GM18507 (cell line): ENCODE measurements at places on chromosomes 7 and 10.

DNA sequence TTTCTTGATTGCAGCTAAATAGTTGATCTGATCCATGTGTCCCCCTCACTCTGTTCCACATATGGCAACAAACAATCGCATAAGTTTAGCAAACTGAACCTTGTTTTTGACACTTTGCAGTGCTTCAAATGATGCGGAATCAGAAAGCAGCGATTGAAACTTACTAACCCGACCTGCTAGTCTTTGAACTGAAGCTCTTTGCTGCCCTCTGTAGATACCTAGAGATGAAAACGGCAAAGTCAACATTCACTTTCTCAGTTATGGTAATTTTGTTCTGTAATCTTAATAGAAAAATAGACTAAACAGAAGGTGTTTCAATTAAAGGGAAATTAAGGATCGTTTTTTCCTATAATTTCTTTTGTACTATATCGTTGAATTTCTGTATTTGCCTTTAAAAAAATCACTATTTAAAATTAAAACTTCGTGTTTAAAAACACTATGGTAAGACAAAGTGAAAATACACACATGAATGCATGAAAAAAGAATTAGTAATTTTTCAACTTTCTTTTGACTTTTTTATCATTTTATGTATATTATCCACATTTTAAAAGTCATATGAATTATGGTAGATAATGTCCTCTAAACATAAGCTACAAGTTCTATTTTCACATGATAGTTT, 276.5 kb downstream of the MAGI2 start:
- no peak for DNase-seq

GRCh38 chr7:45026984-45027773, 27.2 kb downstream of the CCM2 start:
- DNase-seq: no peak

- DNase-seq: no peak
Observed at GRCh38 chr7:589781-590575, 70.3 kb upstream of the PDGFA start.

DNA sequence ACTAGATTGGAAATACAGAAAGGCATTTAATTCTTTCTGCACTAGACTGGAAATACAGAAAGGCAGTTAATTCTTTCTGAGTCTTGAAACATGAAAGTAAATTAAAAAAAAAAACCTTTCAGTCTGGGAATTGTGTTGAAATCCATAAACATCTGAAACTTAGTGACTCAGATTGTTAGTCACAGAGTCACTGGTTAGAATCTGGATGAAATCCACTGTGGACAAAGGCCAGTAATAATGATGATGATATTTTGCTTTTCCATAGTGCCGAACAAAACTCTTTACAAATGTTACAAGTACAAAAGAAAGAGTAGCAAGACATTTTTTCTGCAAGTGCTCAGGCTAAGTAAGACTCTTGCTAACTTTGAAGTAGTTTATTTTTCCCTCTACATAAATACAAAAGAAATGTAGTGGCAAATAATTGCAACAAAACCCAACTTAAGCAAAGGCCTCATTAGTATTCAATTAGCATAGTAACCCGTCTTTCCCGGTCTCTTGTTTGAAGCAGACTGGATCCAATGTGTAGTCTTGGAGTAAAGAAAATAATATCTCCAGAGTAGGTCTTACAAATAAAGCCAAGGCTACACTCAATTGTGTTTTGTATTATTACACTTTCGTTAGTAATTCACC, 5.8 kb upstream of the PRTFDC1 start:
- DNase-seq: no peak

DNA sequence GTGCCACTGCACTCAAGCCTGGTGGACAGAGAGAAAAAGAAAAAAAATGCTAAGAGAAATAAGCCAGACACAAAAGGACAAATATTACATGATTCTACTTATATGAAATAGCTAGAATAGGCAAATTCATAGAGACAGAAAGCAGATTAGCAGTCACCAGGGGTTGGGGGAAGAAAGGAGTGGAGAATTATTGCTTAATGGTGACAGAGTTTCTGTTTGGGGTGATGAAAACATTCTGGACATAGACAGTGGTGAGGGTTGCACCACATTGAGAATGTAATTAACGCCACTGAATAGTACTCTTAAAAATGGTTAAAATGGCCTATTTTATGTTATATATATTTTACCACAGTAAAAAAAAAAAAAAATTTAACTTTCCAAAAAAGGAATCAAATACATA, 6.4 kb upstream of the NT5C2 start:
- DNase-seq: no peak

GRCh38 chr10:75911426-75911825, 480.0 kb downstream of the LRMDA start:
- no peak for DNase-seq

DNA sequence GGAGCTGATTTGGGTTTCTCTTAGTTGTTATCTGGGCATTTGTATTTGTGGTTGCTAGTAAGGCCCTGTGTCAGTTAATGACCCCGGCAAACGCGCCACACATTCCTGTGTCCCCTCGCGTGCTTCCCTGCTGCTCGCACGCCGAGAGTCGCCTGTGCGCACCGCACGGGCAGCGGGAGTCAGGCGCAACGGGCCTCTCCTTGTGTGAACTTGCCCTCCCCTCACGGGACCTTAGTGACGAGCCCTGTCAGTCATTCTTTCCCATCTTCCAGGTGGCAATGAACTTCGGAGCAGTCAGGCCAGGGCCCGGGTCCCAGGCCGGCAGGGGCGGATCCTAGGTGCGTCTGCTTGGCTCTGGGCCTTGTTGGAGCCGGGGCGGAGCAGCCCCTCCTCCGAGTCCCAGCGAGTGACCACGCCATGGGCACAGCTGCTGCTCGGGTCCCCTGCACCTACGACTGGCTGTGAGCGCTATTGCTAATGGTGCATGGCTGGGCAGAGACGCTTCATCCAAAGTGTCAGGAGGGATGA, 12.4 kb upstream of the PRKAR1B start:
- DNase-seq: no peak

GRCh38 chr7:31309407-31309806, 31.1 kb downstream of the NEUROD6 start:
- no peak for DNase-seq

DNA sequence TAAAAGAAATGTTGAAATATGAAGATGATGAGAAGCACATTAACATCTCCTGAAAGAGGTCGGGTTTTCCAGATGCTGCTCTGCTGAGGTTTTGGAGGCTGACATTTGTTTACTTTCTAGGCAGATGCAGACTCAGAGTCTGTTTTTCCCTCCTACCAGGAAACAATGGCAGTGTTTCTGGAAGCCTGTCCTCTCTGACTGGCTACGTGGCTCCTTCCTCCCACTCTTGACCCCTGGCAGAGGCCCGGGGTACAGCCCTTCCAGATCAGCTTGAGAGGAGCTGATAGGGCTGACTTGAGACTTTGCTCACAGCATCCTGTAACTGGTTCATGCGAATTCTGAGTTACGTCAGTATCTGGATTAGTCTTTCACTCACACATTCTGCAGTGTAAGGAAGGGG, 41.1 kb upstream of the IL15RA start:
- DNase-seq: no peak

GRCh38 chr7:107150375-107151073, 18.3 kb upstream of the HBP1 start:
- DNase-seq: no peak
